ENCODE measurements at places on chromosomes 7 and 10.

GRCh38 chr10:62178568-62178967 is 90.1 kb downstream of the RTKN2 start:
- no peak for DNase-seq

DNA sequence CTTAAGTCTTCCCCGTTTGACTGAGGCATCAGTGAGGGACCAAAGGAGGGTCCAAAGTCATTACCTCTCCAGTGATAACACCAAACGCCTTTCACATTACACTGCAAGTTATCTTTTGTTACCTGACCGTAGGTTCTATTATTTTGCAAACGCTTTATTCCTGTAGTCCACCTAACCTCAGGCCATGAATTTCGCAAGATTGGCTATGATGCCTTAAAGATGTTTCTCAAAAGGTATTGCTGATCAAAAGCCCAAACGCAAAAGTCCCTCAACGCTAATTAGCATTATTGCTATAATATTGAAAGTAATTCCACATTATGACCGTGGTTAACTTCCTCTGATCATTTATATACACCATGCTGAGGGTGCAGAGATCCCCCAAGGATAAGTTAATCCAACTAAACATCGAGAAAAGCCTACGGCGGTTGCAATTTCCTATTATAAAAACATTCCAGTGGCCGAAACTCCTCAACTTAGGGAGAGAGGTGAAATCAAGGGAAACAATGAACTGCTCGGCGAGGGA is 649 bp downstream of the DNA2 start:
- no peak for DNase-seq

DNA sequence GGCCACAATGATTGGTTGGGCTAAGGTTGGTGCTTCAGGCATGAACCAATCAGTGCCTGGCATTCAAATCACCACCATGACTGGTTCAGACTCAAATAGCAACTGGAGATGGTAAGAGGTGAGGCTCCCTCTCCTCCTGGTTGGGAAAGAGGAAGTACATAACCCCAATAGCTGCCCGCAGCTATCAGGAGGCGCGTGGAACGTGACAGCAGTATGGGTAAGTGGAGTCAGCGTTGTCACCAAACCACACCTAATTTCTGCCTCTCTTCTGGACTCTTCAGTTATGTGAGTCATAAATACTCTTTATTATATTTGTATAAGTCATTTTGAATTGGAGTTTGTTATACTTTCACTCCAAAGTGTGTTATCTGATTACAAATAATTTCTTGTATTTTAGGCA is 17.9 kb upstream of the ITGA8 start:
- DNase-seq = no peak

DNA sequence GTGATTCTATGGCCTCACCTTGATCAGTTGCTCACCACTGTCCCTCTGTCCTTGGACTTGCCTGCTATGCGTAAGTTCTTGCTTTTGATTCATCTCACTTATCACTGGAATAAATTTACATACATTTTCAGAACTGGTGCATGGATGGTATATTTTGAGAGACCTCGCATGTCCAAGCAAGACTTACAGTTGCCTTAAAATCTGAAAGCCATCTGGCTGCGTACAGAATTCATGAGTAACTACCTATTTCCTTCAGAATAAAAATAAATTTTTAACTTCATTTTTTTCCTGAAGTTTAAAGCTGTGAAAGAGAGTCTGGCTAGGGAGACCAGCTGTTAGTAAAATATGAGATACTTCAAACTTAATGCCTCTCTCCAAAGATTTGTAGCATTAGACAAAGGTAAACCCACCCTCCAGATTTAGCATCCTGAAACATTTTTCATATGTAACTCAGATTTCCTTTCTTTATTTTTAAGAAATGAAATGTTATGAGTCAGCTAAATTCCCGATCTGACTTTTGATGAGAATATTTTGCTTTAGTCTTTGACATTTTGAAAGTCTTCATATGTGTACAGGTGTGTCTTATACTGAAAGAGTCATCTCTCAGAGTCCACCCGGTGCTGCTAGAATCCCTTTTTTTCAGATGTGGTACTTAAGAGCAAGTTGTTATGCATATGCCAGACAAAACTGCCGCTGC is 136.4 kb upstream of the CELF2 start:
- DNase-seq = no peak

GRCh38 chr10:49656845-49657493 is 22.5 kb upstream of the C10orf53 start:
- DNase-seq = no peak

GRCh38 chr10:14953424-14954000 is 384 bp downstream of the DCLRE1C start:
- DNase-seq = no peak

- no peak for DNase-seq
Observed at GRCh38 chr10:132346806-132347205, 14.8 kb downstream of the LRRC27 start.

DNA sequence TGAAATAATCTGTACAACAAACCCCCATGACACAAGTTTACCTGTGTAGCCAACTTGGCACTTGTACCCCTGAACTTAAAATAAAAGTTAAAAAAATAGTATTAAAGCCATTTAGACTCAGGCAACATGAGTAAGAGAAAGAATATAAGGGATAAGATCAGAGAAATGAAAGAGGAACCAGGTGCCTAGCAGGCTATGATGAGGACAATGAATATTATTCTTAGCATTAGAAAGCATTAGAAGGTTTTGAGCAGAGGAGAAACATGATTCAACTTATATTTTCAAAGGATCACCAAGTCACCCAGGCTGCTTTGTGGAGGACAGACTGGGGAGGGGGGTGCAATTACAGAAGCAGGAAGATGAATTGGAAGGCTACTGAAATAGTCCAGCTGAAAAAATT is 48.1 kb upstream of the TES start:
- DNase-seq = no peak

- no peak for DNase-seq
Observed at GRCh38 chr7:77327067-77327931, 88.8 kb downstream of the GSAP start.

- no peak for DNase-seq
Observed at GRCh38 chr7:37545619-37546534, 97.2 kb upstream of the ELMO1 start.

GRCh38 chr7:101856473-101857357 is 39.3 kb downstream of the CUX1 start:
- no peak for DNase-seq

DNA sequence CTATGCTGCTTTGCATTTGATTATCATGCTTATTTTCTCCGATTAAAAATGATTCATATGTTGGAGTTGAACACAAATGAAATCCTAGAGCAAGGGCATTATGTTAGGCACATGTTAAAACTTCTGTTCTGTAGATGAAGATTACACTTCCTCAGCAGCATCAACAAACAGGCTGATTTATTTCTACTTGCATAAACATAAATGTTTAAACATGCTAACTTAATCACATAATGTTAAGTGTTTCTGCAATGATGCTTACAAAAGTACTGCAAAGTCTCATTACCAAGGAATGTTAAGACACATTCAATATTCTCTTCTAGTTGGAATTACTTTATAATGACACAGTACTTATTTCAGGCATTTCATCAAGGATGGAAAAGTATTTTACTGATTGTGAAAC is 770.8 kb downstream of the ANKRD7 start:
- DNase-seq = no peak

- peak; percentile 35 for DNase-seq
Observed at GRCh38 chr10:68550747-68551411, 9.3 kb upstream of the TET1 start.

All from neural crest cell (in vitro differentiated cells).